CD4-positive, alpha-beta T cell treated with Interleukin-6 for 4 hours (primary cell): ENCODE measurements at places on chromosomes 7 and 10.

GRCh38 chr10:74922921-74923320, 96.5 kb downstream of the KAT6B start:
- DNase-seq = no peak

DNA sequence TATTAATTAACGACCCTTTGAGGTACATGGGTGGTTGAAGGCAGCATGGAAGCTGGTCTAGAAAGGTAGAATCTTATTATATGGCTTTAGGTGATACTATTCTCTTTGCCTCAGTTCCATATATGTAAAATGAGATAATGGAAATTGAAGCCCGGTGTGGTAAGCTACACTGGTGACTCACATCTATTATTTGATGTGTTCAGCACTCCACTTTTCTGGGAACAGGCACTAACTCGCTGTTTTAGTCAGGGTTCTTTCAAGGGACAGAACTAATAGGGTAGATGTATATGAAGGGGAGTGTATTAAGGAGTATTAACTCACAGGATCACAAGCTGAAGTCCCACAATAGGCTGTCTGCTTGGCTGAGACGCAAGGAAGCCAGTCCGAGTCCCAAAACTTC, 4.4 kb upstream of the TRUB1 start:
- DNase-seq = no peak

DNA sequence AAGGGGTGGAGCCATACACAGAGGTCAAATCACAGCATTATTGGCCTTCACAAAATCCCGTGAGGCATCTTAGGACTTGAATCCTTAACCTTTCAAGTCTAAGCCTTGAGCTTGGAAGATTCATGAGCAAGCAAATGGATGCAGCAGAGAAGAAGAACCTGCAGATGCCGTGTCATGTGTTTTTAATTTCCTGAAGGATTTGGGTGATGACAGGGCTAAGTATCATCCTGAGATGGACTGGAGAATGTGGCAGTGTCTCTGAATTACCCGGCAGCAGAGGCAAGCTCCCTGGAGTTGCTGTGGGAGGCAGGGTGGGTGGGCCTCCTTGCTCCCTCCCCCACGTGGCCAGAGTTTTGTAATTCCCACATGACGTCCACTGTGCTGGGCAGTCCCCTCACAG, 50.8 kb downstream of the GCC1 start:
- DNase-seq = no peak

DNA sequence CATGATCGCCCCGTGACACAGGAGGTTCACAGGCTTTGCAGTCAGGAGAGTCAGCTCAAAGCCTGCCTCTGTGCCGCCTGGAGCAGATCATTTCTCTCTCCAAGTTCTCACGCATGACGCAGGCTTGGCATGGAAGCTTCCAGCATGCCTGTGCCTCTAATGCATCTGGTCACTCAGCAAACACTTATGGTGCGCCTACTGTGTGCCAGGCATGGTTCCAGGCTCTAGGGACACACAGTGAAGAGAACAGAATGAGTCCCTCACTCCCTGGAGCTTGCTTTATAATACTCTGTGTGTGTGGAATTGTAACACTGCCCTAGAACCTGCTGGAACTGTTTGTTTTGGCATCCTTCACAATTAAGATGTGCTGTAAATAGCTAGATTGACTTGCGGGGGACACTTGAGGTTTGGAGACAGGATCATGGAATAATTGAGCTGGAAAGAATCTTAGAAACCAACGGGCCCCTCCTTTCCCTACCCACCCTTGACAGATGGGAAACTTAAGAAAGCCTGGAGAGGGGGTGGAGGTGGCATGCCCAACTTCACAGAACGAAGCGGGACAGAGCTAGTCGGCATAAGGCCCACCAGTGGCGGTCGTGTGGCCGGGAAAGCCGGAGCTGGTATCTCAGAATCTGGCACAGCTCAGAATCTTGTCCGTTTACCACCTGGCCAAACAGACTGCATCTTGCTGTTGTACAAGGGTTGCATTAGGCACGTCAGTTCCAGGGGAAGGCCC, 4.6 kb upstream of the MYH16 start:
- no peak for DNase-seq

DNA sequence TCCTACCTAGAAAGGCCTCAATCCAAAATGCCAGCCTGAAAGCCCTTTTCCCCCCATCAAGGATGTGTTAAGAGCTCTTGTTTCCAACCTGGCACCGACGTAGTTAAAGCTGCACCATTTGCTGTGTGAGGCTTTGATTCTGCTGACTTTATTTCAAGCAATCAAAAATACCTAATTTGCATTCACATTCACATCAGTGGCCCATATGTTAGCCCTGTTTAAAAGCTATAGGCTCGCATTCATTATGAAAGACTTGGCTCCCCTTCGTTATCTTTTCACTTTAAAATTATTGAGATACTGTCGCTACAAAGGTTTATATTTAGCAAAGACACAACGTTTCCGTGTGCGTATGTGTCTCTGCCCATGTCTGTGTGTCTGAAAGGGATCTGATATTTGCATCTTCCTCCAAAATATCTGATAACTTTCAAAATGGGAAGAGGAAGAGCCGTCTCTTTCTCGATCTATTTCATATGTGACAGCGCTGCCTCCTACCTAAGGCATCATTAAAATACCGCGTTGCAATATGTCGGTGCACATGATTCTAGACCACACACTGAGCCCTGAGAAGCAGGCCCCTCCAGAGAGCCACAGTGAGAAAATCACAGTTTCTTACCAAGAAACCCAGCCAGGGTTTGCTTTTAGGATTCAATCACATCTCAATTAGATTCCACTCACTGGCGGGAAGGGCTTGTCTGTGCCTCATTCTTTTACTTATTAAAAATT, 57.1 kb upstream of the ITPRID1 start:
- no peak for DNase-seq

- DNase-seq = no peak
Observed at GRCh38 chr7:140940898-140941297, 16.2 kb upstream of the BRAF start.

DNA sequence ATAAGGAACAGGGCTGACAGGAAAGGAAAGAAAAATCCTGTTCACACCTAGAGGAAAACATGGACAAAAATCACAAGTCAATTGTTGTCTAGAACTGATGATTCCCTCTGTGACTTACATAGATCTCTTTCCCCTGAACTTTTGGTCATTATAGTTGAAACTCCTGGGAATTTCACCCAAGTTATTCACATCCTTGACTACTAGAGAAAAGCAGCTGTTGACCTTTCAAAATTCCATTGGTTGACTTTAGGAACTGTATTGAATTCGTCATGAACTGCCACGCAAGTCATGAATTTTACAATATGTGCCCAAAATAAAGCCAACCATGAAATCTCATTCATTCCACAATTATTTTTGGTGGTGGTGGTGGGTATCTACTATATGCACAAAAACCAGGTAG, 104.3 kb downstream of the UBE2H start:
- DNase-seq = no peak

- DNase-seq = no peak
Observed at GRCh38 chr10:132364594-132364970, 32.4 kb upstream of the PWWP2B start.

DNA sequence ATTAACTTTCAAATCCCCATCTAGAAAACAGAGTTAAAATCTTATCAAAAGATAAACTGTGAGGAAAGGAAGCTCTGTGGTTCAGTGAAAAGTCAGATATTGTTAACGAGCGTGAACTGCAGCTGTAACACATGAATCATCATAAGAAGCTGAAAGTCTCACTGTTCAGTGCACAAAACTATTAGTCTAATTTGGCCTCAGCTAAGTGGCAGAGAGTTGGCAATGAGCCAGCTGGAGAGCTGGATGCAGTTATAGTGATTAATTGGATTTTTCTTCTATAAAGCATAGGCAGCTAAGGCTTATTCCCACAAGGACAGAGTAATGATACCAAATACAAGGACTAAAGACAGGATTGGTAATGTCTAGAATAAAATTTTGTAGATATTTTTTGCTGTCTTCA, 101.1 kb upstream of the ABCB5 start:
- DNase-seq = no peak

DNA sequence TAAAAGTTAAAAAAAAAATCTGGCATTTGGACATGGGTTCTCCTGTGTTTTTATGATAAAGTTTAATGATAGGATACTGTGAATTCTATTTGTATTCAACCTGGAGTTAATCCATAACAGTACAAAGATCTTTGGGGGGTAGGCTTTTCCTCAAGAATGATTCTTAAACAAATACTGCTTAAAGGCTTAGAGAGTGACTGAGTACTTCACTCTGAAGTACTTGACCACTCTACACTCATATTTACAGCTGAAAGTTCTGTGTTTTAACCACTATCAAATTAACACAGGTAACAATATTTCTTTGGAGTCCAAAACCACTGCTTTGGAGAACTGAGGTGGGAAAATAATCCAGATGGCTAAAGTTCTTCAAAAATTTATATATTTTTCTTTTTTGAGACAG, 74.2 kb upstream of the TMEM168 start:
- DNase-seq = no peak

DNA sequence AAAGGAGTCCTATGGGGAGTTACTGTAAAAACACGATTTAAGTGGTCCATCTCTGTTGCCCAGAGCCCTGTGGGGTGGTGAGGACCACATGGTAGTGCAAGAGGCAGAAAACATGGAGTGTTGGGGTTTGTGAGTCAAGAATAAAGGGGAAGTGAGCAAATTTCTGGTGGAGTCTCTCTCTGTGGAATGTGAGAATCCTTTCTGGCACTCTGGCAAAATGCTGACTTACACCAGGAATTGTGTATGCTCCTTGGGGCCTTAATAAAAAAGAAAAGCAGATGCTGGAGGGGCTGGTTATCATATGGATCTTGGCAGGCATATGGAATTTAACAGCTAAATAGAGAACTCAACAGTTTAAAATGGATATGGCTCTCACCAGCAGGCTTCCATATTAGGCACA, 486.0 kb downstream of the TNS3 start:
- no peak for DNase-seq

- DNase-seq = no peak
Observed at GRCh38 chr7:135098391-135098790, 49.5 kb upstream of the TMEM140 start.

- no peak for DNase-seq
Observed at GRCh38 chr7:31437250-31437865, 76.5 kb upstream of the ITPRID1 start.

DNA sequence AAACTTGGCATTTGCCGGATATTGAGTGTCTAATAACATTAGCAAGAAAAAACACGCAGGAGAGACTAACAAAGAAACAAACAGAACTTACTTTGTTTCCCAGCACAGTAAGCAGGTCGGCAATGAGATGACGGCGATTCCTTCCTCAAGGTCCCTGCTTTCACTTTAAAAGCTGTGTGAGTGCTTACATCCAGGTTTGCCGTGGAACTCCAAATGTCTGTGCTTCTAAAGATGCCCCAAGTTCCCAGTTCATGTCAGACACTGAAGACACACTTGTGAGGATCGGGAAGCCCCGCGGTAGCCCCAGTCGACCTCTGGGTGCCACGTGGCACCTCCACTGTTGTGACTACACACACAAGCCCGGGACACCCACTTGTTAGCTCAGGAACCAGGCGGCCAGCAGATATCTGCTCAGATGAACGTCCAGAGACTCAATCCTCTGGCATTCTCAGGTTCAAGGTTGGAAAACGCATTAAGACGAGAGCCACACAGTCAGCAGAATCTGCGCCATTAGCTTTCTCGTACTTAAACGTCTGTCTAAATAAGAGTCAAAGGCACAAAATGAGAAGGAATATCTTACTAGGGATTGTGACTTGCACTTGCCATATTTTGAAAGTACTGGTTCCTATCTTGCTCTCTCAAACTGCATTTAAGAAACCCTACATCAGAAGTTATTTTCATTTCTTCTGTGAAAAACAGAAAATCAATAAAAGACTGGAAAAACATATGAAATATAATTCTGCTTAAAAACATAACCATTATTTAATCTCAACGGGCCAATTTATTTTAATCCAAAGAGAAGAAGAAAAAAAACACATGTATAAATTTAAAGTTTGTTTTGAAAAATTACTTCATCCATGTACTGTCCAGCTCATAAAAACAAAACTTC, 207.6 kb upstream of the KLF14 start:
- DNase-seq = peak; percentile 25

- DNase-seq = no peak
Observed at GRCh38 chr7:154698726-154699291, 304.1 kb downstream of the PAXIP1 start.

DNA sequence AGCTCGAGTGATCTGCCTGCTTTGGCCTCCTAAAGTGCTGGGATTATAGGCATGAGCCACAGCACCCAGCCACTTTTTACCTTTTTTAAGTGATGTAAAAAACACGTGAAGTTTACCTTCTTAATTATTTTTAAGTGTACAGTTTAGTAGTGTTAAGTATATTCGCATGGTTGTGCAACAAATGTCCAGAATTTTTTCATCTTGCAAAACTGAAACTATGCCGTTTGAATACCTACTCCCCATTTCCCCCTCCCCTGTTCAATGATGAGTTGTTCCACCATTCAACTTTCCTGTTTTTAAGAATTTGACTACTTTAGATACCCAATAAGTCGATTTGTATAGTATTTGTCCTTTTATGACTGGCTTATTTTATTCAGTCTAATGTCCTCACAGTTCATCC, 10.9 kb downstream of the NRBF2 start:
- no peak for DNase-seq

GRCh38 chr7:4288791-4289394, 393.2 kb upstream of the FOXK1 start:
- DNase-seq = no peak

DNA sequence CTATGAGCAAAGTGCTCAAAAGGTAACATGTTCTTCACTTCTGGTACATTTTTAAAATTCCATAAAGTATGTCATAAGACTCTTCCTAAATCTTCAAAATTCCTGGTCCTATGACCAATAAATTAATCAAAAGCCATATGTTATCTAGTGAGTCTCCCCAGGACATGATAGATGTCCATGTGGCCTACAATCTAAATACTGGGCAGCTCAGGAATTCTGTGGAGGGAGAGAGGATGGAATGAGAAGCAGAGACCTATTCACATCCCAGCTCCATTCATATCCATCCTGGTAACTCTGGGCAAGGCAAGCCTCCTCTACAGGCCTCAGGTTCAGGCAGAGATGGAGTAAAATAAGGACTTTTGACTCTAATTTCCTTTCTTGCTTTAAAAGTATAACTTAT, 224.8 kb downstream of the MTERF1 start:
- no peak for DNase-seq

GRCh38 chr7:94183289-94183749, 179.2 kb upstream of the BET1 start:
- DNase-seq = no peak

DNA sequence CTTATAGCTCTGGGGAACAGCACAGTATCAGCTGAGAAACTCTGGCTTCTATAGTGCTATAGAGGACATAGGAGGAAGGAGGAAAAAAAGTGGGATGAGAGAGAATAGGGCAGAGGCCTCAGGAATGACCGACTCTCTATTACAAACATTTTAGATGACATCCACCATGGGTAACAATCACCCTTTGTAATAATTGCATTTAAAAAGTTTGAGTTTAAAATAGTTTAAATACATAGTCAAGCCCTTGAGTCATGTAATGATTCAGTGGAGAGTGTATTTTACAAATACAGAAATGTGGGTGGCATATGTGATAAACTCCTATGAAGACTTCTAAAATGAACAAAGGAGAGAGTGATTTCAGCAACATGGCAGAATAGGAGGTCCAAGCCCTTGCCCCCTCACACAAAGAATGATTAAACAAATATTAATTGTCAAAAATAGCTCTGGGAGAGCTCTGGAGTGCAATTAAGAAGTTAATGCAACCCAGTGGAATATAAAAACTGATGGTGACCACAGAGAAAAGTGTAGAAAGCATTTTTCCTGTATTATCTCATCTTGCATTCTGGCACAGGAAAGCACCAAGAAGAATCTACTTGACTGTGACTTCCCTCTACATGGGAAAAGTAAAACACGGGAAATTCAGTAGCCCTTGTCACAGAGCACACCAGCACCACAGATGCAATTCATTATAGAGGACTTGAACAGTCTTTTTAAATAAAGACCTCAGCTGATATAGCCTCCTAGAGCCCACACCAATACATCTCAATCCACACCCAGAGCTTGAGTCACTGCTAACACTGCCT, 569.0 kb upstream of the SORCS1 start:
- DNase-seq = no peak
